ENCODE measurements at places on chromosomes 6 and 20. TPM values are rescaled to one million over a fixed set of nuclear protein-coding genes. Genes with fewer than 3 reads are reported as not detected.
A peak's percentile ranks its signal among the peaks of the same experiment; 100 is the strongest.

DNA sequence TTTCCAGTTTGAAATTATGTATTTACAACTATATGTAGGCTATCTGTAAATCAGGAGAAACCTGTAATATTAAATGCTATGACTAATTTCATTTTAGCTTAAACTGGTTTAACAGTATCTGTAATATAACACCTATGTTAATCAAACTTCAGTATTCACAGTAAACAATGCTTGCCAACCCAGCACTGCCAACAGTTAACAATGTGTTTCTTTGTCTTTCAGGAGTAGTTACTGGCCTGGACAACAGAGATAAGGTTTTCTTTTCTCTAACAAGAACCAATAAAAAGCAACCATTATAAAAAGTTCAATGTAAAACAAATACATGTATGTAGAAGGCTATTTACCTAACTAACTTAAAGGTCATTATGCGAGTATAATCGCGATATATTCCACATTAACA lies 158.8 kb downstream of the CDK19 start:
- DNase-seq: peak; percentile 16

Gene BHLHE23
- 2.1 TPM for total RNA-seq

Gene HUS1B
- total RNA-seq: 0.22 TPM

Gene VEGFA
- total RNA-seq: 32.1 TPM

Gene TDRD6
- not detected for total RNA-seq

Measured in H7 (cell line).